Nephron progenitor cell (in vitro differentiated cells): ENCODE measurements at places on chromosomes 11 and 22.

- no peak for DNase-seq
Observed at GRCh38 chr11:16278273-16278672, 78.1 kb downstream of the SOX6 start.

GRCh38 chr11:48307760-48308386, 1.9 kb downstream of the OR4S1 start:
- DNase-seq, result peak; percentile 54

DNA sequence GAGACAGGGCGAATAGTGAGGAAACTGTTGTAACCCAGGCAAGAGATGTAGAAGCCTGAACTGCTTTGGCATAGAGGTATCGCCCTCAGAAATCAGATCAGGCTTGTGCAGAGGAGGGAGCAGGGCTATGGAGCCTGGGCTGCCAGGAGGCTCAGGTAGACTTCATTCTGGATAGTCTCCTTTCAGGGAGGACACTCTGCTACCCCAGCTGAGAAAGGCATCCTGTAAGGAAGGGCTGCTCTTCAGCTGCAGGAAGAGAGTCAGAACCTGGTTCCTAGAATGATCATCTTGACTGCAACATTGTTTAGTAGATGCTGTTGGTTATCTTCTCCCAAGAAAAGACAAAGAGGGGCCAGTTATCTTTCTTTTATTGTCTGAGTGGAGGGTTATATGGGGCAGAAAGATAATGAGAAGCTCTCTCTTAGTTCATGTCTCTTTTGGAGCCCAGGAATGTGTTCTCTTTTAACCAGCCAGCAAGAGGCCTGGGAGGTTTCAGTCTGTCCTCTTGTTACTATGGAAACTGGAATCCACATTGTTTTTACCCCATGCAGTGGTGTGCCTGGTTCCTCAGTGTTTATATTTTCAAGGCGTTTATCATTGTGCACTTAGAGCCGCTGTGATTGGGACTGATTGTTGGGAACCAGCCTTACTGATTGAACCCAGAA, 95.7 kb downstream of the STIM1 start:
- no peak for DNase-seq

DNA sequence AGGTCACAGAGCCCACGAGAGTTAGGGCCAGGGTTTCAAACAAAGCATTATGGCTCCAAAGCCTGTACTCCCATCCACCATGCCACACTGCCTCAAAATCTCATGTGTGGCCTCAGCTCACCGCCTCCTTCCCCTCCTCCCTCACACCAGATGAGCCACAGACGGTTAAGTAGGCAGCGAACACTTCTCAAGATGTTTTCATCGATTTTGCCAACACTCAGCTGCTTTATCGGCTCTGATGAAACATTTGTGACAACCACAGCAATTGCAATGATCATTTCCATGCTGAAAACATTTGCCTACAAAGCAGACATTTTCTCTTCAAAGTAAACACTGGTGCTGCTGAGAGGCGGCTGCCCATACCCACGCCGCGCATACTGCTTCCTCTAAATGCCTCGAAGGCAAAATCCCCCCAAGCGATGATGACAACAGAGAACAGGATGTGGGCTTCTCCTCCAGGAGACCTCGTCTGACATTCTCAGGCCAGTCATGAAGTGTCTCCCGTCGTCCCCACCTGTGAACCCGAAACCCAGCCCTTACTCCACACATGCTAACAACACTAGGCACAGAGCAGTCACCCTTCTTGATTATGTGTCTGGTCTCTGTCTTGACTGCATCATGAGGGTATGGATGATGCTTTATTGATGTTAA, 599.2 kb downstream of the SOX6 start:
- DNase-seq, result no peak

GRCh38 chr22:49768077-49768910, 59.4 kb downstream of the BRD1 start:
- no peak for DNase-seq

GRCh38 chr11:86408845-86409244, 34.2 kb downstream of the CCDC81 start:
- no peak for DNase-seq

DNA sequence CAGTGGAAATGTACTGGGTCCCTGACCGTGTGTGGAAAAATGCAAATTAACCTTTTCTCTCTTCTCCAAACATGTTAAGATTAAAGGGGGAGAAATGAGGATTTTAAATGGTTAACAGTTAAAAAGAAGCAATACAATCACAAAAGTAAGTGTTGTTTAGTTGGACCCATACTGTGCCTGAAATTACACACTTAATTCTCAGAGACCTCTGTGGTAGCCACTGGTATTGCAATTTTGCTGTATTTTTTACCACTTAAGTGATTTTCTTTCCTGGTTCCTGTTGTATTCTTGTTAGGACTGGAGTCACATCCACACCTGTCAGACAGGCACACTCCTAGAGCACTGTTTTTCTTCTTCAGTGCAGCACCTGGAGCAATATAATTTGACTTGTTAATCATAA, 179.6 kb upstream of the PDGFD start:
- DNase-seq, result no peak

DNA sequence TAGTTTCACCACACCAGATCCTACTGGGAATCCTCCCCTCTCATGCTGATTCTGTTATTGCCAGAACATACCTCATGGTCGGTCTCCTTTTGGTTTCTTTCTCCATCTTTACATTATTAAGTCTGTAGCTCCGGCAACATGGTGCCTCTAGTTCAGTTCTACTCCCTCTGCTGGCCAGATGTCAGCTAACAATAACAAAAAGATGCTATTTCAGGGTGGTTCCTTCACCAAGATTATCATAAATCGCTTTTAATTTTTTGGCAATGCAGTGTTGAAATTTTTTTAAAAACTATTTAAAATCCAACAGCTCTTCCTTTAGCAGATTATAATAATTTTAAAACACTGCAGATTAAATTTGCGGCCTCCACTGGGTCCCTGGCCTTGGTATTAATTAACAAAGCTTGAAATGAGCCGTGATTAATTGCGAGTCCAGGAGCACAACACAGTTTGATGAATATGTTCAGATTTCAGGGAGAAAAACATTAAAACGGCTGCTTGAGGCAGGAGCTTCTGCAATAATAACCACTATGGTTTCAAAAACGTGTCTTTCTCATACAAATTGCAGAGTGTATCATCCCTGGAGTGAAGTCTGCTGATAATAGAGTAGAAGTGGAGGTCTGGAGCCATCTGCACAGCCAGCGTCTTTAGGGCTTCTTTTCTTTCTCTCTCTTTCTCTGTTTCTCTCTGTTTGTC, 492.9 kb upstream of the KIRREL3 start:
- DNase-seq, result no peak

- no peak for DNase-seq
Observed at GRCh38 chr11:2264366-2265053, 5.9 kb downstream of the ASCL2 start.

DNA sequence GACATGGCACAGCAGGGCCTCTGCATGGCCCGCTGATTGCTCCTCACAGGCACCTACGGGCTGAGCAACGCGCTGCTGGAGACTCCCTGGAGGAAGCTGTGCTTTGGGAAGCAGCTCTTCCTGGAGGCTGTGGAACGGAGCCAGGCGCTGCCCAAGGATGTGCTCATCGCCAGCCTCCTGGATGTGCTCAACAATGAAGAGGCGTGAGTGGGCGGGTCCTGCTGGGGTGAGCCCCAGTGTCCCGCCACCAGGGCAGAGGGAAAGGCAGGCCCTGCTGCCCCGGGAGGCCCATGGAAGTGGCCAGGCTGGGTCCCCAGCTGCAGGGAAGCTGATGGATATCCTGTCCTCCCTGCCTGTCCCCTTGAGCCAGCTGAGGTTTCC, 18.6 kb upstream of the DGCR8 start:
- DNase-seq, result no peak

DNA sequence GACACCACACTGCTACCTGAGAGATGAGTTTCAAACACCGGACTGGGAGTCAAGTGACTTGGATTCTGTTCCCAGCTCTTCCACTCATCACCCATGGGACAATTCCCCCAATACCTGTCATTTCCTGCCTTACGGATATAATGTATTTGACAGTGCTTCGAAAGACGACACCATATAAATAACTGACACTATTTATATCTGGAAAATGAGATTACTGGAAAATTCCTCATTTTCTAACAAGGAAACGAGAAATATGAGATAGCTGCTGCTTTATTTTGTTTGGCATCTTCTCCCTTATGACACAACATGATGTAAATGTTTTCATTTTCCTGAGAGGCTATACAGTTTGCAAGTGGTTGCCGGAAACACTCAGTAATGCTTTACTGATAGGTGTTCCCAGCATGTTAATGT, 8.6 kb downstream of the HSCB start:
- DNase-seq, result no peak

DNA sequence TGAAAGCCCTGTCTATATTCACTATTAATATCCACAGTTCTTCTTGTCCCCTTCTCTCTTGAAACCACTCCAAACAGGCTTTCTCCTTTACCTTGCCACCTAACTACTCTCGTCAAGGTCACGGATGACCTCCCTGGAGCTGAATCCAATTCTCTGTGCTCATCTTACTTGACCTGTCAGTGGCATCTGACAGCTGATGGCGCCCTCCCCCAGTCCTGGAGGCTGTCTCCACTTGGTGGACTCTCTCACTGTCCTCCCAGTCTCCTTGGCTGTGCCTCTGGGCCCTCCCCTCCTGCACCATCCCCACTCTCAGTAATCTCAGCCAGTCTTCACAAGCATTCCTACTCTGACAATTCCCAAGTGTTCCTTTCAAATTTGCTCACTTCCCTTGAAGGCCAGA, 8.7 kb downstream of the TNKS1BP1 start:
- DNase-seq, result no peak

DNA sequence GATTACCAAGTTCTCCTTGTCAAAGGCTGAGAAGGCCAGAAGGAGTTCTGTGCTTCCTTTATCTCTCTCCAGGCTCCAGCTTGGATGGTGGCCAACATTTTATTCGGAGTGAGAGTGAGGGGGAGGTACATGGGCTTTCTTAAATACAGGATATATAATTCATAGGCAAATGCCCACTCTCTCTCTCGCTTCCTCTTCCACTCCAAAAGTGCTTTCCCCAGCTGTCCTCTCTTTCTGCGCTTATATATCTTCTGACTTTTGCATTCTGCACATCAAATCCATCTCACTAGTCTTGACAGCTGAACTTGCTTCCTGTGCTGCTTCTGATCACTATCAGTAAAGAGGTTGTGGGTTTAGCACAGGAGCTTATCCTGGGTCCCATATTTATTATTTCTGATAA, 125.4 kb upstream of the ARHGAP20 start:
- DNase-seq, result no peak

GRCh38 chr22:47041271-47042115, 279.0 kb downstream of the TBC1D22A start:
- DNase-seq, result no peak

GRCh38 chr11:72102162-72102561, 935 bp downstream of the LAMTOR1 start:
- no peak for DNase-seq

- DNase-seq, result no peak
Observed at GRCh38 chr22:20585639-20586402, 78.4 kb downstream of the MED15 start.

DNA sequence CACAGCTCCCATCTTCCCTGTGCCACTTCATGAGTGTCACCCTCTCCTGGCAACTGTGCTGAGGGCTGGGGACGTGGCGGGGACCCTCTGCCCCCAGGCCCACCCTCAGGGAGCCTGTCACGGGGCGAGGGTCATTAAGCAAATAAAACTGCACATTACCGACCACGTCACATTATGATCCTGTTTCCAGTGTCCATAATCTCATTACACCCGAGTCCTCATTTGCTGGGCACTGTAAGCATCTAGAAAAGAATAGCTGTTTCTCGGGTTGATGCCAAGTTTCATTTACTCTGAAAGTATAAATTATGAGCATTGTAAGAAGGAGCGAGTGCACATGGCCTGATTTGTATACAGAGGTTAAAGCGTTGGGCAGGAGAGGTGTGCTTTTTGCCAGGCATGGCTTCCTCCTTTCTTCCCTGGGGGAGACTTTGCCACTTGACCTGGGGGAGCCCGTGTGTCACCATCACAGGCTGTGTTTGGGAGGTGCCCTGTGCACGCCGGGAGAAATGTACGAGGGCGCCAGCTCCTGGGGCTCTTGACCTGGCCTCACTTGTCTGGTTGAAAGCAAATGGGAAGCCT, 50.5 kb downstream of the LRP5 start:
- no peak for DNase-seq

- DNase-seq, result no peak
Observed at GRCh38 chr11:69352715-69353319, 58.9 kb downstream of the MYEOV start.

DNA sequence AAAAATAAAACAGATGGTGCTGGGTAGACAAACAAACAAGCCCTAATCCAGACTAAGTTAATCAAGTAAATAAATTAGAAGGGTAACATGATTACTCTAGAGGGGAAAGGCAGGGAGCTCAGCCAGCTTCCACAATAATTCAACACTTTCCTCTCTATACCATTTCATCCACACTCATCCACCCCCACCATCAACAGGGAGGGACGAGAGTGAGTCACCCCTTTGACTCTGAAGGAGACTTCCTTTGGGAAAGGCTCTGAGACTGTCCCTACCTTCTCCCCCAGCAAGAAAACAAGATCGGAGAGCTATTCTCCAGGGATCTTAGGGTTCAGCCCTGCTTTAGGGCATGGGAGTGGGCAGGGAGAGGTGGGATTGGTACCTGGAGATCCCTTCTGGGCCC, 33.1 kb downstream of the TRIM66 start:
- no peak for DNase-seq

DNA sequence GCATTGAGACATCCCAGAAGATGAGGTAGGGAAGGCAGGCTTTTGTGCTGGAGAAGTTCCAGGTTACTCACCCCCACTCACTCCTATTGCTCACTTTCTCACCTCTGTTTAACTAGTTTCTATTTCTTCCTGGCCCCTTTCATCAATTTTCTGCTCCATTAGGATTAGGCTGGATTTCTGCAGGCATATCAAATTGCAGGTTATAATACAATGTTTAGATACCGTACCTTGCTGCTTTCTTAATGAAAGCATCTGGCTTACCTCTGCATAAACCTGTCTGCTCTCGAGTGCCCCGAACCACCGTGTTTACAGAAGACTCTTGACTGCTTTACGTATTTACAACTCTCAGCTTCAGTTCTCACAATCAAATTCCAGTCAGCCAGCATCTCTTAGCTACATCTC, 173.7 kb downstream of the ADAMTS15 start:
- no peak for DNase-seq

DNA sequence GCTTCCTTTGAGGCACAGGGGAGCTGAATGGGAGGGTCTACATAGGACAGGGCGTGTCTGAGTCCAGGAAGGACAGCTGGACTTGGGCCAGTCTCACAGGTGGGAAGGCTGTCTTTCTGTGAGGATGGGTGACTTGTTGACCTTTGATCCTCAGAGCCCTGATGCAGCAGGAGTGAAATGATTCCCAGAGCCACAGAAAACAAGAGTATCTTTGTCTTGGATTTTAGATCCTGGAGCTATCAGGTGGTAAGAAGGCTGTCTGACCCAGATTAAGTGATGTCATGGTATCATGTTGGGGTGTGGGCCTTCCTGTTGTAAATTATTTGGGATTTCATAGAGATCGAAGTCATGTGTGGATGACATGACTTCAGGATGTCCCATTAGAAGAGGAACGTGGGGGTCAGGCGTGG, 15.0 kb downstream of the PTPRJ start:
- DNase-seq, result no peak

GRCh38 chr22:37806409-37807333, 1.1 kb upstream of the GCAT start:
- DNase-seq, result peak; percentile 39

GRCh38 chr11:109527496-109527895, 105.5 kb downstream of the C11orf87 start:
- DNase-seq, result no peak
